SHP77 treated with DMSO at 0.1 percent for 48 hours (cell line): ENCODE measurements at places on chromosomes 3 and 15.

- DNase-seq = no peak
Measured at GRCh38 chr3:82163907-82164520, 402.6 kb upstream of the GBE1 start.

- no peak for DNase-seq
Measured at GRCh38 chr3:147419781-147420224, 10.6 kb downstream of the ZIC1 start.

DNA sequence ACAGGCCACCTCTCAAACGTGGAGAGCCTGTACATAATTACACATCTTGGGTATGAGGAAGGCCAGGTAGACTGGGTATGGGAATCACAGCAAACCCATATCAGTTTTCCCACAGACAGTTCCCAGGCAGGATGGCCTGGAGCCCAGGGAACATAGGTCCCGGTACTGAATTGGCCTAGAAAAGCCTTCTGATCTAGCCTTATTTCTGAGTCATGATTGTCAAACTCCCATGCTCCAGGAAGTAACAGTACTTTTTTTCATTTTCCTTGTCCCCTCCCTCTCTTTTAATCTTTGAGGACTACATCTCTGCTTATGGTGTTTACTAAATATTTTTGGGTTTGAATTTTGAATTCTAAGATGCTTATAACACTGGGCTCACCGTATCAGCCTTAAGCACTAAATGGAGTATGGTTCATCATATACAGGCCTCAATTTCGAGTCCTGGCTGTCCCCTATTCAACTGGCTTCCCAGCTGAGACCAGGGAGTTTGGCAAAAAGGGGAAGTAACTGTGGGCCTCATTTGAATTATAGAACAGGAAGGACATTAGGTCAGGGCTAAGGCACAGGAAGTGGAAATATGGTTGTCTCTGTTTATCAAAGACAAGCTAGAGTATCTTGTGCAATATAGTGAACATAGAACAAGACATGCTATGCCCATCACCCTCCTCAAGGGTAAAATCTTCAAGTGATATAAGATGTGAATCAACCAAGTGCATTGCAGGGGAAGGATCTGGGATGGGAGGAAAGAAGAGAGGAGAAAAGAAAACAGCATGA is 494.6 kb downstream of the NTRK3 start:
- DNase-seq = no peak

- DNase-seq = no peak
Measured at GRCh38 chr15:73631915-73632669, 1.1 kb downstream of the NPTN start.

- no peak for DNase-seq
Measured at GRCh38 chr3:52490939-52491526, 4.1 kb upstream of the STAB1 start.

DNA sequence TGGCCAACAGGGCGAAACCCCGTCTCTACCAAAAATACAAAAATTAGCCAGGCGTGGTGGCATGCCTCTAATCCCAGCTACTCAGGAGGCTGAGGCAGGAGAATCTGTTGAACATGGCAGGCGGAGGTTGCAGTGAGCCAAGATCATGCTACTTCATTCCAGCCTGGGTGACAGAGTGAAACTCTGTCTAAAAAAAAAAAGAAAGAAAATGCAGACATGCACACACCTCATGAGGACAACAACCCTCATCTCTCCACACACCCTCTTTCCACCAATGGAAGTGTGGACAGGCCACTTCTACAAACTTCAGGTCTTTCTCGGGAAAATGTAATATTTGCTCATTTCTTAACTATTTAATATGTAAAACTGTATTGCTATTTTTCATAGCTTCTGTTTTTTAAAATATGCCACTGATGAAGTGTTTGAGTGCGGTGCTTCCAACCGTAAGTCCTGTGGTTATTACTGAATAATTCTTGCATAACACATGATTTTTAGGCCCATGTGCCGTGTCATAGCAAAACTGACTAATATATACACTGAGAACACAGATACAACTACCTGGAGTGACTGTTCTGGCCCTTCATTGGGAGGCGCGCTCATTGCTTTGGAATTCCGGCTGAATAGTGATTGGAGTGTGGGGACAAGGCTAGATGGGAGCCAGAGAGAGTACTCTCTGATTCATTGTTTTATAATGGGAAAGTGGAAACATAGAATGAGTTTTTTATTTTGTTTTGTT is 23.1 kb downstream of the LRRC31 start:
- no peak for DNase-seq

- no peak for DNase-seq
Measured at GRCh38 chr3:197500812-197501211, 55.0 kb downstream of the BDH1 start.

DNA sequence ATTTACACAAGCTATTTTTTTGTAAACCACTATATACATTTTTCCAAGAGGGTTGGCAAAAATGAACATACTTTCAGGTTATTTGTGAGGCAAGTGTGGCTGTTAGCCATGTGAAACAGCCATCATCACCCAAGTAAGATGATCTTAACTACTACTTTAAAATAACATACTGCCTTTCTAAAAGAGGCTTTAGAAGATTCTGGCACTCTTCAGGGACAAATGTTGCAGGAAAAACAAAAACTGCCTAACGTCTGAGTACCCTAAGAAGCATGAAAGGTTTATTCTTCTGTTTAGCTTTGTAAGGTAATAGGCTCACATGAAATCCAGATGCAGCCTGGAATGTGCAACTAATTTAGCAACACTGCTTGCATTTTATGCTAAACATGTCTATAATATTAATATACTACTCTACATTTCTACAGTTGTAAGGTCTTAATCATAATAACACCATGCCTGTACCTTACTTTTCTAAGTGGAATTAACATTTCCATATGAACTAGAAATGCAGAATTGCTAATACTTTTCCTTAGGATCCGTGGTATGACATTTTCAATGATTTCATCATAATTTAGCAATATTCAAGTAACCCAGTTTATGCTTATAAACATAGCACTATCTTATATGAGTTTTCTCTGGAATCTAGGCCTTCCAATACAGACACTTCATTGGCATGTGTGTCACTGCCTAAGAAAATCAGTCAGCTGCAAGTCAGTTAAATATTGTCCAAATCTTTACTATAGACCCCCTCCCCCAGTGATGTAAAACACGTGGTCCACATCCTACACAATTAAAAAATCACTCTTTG is 4.5 kb upstream of the LSAMP start:
- no peak for DNase-seq

DNA sequence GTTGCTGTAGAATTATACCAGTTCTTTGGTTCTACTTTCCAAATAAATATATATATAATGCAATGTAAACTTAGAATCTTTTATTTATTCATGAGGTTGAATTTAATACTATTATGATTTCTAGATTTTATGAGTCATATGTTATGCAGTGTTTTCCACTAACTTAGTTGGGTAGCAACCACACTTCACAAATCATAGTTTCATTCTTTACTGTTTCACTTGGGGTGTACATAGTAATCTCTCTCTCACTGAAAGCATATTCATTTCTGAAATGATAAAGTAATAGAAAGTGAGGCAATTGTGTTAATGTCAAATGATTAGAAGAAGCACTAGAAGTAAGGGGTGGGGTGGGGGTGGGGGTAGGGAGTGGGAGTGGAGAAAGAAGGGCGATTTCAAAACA is 52.6 kb downstream of the IQCH start:
- DNase-seq = no peak

DNA sequence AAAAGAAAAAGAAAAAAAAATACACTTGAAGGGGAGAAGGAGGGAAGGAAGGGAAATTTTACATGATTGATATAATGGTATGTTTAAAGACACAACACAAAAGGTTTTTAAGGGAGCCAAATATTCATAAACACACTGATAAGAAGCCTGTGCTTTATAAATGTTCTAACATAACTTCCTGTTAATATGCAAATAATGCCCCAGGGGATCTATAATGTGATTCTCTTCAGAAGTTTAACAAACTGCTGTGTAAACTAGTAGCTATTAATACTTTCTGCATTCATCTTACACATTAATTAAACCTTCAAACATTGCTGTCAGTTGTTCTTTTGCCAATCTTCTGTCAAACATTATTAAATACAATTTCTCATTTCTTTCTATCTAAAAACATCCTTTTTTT is 231.6 kb downstream of the TJP1 start:
- no peak for DNase-seq

GRCh38 chr15:83992324-83993031 is 243.1 kb upstream of the GOLGA6L4 start:
- no peak for DNase-seq

GRCh38 chr15:64731805-64732151 is 43.6 kb downstream of the RBPMS2 start:
- DNase-seq = no peak

DNA sequence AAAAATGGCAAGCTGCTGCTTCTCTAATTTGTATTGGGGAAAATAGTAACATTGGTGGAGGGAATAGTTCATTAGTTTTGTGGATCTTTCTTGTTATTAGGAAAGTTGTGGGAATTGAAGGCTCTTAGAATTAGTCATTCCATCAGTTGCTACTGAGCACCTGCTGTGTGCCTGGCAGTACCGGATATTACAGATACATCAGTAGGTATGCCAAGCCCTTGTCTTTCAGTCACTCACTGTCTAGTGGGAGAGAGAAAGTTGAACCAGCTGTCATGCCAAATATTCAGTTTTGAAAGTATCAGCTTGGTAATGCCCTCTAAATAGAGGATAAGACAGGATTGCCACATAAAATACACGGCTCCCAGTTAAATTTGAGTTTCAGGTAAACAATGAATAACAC is 32.5 kb downstream of the IGSF10 start:
- no peak for DNase-seq

DNA sequence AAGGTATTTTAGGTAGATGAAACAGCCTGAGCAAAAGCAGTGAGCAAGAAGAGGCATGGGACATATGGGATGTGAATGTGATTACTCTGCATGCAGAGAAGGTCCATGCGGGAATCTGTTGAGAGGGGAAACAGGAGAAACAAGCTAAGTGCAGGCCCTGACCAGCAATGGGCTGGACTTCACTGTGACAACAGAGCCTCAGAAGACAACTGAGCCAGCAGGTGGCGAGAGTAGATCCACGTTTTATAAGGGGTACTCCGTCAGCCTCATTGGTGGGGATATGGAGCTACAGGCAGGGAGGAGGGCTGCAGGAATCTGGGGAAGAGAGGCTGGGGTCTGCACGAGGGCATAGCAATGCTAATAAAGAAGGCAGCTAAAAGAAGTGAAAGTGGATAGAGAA is 405.9 kb upstream of the LMCD1 start:
- no peak for DNase-seq

- DNase-seq = no peak
Measured at GRCh38 chr15:79479616-79480015, 47.5 kb downstream of the MINAR1 start.

DNA sequence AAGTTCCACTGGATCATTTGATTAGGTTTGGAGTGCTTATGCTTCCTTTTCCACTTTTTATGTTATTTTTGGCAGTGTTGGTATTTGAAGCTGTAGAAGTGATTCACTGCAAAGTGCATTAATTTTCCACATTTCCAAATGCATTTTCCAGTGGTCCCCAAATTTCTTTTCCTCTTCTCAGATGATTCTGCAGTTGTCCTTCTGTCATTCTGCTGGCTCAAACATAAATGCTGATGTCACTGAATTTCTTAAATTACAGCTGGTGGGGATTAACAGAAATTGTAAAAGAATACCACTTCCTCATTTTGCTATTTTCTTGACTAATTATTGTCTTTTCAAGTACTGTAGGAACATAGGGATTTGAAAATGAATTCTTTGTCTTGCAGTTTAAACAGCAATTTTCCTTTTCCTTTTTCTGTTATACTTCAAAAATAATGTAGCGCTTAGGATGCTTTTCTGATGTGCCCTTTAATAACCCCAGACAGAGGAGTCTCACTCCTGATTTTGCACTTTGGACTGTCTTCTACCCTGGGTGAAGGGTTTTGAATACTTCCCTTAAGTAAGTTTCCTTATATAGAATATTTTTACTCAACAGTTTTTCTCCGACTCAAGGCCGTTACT is 25.0 kb downstream of the MITF start:
- DNase-seq = no peak

- no peak for DNase-seq
Measured at GRCh38 chr3:114323546-114324254, 29.9 kb downstream of the TIGIT start.

DNA sequence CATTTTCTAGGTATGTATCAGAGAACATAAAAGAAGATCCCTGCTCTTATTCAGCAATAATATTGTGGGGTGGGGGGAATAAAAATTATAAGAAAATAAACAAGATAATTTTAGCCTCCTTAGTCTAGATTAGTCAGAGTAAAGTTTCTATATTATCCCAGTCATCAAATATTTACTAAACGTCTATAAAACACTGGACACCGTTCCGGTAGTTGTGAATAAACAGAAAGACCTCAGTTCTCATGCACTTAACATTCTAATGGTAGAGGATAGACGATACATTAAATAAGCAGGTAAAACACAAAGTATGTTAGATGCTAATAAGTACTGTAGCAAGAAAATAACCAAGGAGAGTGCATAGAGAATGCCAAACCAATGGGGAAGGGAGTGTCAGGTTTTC is 425.0 kb downstream of the GBE1 start:
- DNase-seq = no peak

GRCh38 chr3:98602078-98602678 is 8.8 kb upstream of the CPOX start:
- DNase-seq = peak; percentile 40

- DNase-seq = no peak
Measured at GRCh38 chr3:165259541-165260193, 63.5 kb upstream of the SLITRK3 start.

DNA sequence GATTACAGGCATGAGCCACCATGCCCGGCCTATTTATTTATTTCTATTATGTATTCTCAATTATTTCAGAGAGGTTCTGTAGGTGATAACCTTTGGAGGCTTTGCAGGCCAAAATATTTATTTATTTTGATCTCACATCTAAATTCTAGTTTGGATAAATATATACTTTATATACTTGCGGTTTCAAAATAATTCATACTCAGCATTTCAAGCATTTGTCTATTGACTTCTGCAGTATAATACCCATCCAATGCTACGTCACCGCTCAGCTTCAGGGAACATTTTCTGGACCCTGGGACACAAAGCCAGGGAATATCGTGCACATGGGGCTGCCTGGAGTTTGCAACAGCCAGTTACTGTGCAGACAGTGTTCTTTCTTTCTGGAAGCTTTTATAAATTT is 22.6 kb downstream of the CGGBP1 start:
- no peak for DNase-seq

GRCh38 chr15:76555247-76555646 is 218.7 kb downstream of the ISL2 start:
- no peak for DNase-seq

- no peak for DNase-seq
Measured at GRCh38 chr3:78183906-78184599, 1144.2 kb downstream of the ROBO2 start.

GRCh38 chr15:50415752-50416404 is 8.3 kb upstream of the USP8 start:
- DNase-seq = no peak

DNA sequence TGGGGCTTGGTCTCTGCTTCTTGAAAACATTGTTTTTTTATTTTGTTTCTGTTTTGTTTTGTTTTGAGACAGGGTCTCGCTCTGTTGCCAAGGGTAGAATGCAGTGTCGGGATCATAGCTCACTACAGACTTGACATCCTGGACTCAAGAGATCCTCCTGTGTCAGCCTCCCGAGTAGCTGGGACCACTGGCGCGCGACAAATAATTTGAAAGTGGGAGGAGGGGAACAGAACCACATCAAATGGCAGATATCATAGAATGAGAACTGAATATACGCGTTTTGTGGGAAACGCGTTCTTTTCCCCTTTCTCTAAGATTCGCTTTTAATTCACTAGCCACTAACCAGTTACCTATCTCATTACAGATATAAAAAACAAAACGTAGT is 641 bp upstream of the VPS13C start:
- DNase-seq = no peak

- no peak for DNase-seq
Measured at GRCh38 chr3:13254028-13254951, 165.8 kb downstream of the NUP210 start.

GRCh38 chr3:38043486-38043885 is 4.5 kb downstream of the DLEC1 start:
- no peak for DNase-seq
